ENCODE measurements at places on chromosomes 2 and 18.

DNA sequence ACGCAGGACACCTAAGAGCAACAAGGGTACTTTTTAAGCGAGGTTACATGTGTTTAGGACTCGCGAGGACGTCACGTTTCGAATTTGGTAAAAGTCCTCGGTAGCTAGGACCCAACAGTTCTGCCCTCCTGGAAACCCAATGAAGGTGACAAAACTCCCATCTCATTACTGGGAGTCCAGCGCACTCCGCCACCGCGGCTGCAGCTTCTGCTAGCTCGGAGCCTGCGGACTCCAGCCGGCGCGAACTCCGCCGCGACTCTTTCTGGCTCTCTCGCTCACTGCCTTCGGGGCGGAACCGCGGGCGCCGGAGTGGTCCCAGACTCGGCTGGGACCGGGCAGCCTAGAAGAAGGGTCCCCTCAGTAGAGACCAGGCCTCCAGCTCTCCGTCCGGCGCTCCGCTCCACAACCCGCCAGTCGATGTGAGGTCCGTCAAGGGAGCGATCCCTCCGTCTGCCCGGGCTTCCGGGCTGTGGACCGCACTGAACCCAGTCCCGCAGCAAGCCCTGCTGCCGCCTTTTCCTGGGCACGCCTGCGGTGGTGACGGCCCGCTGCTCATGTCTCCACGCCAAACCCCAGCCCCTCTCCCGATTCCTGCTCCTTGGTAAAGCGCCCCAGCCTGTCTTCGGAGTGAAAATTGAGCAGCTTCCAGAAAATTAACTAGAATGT is 3.0 kb upstream of the OSR1 start:
- no peak for DNase-seq

- no peak for DNase-seq
Measured at GRCh38 chr2:239436669-239437335, 36.0 kb upstream of the HDAC4 start.

GRCh38 chr2:18961991-18962421 is 372.6 kb upstream of the NT5C1B start:
- no peak for DNase-seq

- no peak for DNase-seq
Measured at GRCh38 chr2:240377366-240377765, 58.1 kb upstream of the GPC1 start.

GRCh38 chr18:32956591-32957315 is 183.9 kb upstream of the KLHL14 start:
- DNase-seq, result no peak

DNA sequence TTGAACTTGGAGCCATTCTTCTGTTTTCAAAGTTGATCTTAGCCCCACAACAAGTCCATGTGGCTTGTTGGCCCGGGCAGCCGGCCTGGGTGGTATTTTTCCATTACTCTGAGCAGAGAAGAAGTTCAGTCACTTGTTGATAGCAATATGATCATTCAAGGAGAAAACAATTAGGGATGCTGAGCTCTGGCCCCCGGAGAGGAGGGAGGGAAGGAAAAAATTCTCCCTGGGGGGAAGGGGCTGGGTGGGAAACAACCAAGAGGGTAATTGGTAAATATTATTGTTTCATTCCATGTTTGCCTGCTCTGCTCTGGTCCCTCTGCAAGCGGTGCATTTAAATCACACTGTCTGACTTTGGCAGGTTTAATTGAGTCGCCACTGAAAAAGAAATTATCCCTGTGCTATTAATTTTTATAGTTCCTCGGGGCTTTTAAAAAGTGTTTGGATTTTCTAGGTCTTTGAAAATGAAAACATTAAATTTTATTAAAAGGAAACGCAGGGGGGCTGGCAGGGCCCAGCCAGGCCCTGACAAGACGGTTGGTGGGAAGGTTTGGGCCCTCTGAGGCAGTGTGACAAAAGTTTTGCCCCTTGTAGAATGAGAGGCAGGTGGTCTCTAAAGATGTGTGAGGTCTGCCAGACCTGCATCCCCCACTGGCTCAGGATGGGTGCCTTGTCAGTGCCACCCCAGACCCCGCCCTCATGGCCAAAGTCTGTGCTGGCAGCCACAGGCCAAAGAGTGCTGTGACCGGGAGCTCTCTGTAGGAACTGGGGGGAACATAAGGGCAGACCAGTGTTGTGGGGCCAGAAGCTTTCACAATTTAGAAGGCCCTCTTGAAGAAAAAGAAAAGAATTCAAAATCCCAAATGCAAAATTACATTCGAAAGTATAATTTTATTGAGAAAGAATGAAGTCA is 52.5 kb upstream of the SLC14A2 start:
- DNase-seq, result no peak

- no peak for DNase-seq
Measured at GRCh38 chr2:236577481-236578410, 8.1 kb downstream of the ACKR3 start.

DNA sequence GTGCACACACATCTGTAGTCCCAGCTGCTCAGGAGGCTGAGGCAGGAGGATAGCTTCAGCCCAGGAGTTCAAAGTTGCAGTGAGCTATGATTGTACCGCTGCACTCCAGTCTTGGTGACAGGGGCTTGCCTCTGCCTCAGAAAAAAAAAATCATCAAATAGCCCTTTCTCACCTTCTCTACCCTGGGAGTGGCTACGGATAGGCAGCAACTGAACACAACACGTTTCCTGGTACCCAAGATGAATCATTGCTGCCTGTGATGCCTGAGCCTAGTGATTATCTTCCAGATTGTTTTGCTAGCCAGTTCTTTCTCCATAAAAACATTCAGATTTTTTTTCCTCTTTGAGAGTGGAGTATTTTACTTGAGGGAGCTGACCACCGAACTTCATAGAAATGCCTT is 13.5 kb downstream of the INPP4A start:
- DNase-seq, result no peak

DNA sequence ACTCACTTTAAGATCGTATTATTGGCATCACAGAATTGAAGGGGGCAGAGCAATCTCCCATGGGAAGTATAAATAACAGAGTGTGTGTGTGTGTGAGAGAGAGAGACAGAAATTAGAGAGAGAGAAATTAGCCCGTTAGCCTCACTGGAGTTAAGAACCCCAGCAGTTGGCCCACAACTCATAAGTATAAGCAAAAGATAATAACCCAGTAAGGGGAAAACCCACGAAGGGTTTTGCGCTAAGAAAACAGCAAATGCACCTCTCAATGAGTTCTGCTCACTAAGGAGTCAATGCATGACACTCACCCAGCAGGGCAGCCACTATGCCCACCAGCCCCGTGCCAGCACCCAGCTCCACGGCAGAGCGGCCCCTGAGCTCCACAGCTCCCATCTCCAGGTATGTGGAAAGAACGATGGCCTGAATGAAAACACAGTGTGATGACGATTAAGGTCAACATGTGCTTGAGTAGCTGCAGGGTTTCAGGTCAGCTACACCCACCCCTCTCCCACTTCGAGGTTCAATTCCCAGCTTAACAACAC is 3.6 kb downstream of the METTL21A start:
- no peak for DNase-seq

- no peak for DNase-seq
Measured at GRCh38 chr2:118589721-118590120, 257.7 kb downstream of the EN1 start.

- no peak for DNase-seq
Measured at GRCh38 chr2:149490296-149490695, 97.3 kb downstream of the MMADHC start.

DNA sequence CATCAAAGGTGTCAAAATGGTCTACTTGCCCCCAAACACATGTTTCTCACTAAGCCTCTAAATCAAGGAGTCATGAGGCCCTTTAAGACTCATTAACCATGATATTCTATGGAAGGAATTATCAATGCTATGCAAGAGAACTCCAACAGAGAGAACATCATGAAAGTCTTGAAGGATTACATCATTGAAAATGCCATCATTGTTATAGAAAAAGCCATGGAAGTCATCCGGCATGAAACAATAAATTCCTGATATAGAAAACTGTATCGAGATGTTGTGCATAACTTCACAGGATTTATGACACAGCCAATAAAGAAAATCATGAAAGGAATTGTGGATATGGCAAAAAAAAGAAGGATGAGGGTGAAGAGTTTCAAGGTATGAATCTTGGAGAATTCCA is 1363.6 kb upstream of the CDH2 start:
- DNase-seq, result no peak

DNA sequence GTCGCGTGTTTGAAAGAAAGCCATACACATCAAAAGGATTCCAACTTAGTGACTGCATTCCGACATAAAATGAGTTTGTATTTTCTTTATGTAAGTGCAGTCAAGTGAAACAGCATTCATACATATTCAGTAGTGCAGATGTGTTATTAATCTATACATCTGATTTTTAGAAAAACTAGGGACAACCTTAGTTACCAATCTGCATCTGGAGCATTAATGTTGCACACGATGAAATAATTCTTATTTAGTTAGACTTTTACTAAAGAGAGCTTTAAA is 1.9 kb downstream of the GORASP2 start:
- no peak for DNase-seq

- no peak for DNase-seq
Measured at GRCh38 chr2:139354518-139354917, 574.3 kb upstream of the NXPH2 start.

GRCh38 chr2:128237911-128238697 is 80.6 kb downstream of the HS6ST1 start:
- DNase-seq, result no peak

DNA sequence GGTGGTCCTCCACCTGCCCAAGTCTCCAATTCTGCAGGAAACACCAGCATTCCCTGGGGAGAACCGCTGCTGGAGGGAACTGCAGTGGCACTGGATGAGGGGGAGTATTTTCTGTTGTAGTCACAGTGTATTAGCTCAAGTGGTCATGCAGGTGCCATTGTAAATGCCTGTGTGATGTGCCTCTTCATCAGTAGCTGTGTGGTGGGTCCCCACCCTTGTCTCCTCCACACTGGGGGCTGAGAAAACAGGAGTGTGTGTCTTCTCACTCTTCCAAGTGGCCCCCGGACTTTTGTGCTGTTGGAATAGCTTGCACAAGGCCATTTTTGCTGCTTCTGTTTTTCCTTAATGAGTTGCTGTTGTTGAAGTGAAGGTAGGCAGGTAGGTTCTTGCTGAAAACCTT is 8.7 kb downstream of the NCK2 start:
- no peak for DNase-seq

DNA sequence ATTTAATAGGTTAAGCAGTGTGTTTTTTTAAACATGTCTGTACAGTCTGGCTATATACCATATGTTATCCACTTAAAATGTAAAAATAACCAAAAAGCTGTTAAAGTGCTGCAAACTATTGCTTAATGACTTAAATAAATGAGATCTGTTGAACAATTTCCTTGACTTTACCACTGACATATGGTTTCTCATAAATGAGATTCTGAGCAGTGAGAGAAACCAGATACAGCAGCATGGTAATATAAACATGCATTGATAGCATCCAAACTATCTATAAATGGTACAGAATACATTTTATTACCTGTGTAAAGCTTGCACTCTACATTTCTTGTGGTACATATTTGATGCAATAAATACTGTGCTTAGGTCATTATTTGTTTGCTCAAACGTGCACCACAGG is 36.3 kb upstream of the TTC21B start:
- DNase-seq, result no peak

GRCh38 chr2:210955591-210955990 is 399.2 kb downstream of the CPS1 start:
- no peak for DNase-seq

DNA sequence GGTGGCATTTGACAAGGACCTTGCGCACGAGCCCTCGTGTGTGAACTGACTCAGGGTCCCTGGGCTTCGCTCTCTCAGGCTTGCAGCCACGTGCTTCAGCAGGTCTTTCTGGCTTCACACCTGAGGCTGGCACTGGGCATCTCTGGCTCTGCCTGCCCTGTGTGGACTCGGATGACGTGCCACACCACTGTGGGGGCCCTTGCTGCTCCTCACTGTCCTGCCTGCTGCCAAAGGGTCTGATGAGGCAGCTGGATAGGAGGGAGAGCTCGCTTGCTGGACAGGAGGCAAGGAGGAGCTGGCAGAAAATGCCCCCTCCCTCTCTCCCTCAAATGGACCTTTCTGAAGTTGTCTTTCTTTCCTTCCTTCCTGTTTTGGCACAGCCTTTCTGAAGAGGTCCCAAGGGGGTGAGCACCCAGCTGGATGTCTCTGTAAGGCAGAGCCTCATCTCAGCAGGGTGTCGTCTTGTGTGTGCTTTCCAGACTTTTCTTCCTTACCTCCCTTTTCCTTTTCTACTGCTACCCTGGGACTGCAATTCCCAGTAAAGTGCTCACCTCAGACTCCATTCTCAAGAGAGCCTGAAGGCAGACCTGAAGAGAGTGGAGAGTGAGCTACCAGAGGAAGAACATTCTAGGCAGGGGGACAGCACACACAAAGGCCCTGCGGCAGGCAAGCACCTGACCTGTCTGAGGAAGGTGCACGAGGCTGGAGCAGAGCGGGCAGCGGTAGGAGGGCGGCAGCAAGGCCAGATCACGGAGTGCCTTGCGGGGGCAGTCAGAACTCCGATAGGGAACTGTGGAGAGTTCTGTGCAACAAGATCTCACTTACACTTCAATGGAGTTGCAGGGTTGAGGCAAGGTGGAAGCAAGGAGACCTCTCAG is 5.3 kb downstream of the PER2 start:
- no peak for DNase-seq

DNA sequence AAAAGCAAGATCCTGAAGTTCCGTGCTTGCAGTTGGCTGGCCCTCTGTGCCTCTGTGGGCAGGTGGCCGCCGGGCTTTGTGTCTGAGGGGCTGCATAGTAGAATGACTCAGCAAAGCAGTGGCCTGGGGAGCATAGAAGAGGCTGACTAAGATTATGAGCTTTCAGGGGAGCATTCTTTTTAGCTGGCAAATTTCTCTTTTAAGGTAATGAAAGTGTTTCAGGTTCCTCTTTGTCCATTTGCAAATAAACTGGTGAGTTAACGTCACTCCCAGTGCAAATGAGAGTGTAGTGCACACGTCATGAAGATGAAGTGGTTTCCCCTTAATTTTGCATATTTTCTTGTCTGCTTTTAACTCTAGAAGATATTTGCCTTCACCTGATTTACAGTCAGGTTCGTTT is 98.6 kb downstream of the BCL2L11 start:
- no peak for DNase-seq

- no peak for DNase-seq
Measured at GRCh38 chr2:158687315-158687714, 107.8 kb upstream of the DAPL1 start.

- DNase-seq, result no peak
Measured at GRCh38 chr2:216195565-216196029, 86.4 kb downstream of the XRCC5 start.

DNA sequence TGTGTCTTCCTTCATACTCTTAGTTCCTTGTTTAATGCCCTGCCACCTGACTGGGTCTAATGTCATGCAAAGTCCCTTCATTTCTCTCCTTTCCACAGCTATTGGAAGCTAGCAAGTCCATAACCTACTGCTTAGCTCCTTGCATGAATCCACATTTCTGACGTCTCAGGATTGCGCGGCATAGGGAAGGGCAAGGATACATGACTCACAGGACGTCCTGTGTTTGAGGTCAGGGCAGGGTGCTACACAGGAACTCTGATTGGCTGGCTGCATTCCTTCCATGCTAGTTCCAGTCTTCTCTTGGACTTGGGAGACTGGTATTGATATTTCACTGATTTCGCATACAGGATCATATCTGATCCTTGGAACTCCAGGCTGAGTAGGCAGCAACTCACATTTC is 137.9 kb downstream of the CDH2 start:
- DNase-seq, result no peak

GRCh38 chr2:83665154-83665553 is 793.9 kb downstream of the SUCLG1 start:
- DNase-seq, result no peak
